Activated naive CD4-positive, alpha-beta T cell (primary cell): ENCODE measurements at places on chromosomes 3 and 15.

- no peak for DNase-seq
Measured at GRCh38 chr3:61464518-61465140, 96.7 kb upstream of the PTPRG start.

- no peak for DNase-seq
Measured at GRCh38 chr3:37236024-37236423, 61.6 kb upstream of the LRRFIP2 start.

DNA sequence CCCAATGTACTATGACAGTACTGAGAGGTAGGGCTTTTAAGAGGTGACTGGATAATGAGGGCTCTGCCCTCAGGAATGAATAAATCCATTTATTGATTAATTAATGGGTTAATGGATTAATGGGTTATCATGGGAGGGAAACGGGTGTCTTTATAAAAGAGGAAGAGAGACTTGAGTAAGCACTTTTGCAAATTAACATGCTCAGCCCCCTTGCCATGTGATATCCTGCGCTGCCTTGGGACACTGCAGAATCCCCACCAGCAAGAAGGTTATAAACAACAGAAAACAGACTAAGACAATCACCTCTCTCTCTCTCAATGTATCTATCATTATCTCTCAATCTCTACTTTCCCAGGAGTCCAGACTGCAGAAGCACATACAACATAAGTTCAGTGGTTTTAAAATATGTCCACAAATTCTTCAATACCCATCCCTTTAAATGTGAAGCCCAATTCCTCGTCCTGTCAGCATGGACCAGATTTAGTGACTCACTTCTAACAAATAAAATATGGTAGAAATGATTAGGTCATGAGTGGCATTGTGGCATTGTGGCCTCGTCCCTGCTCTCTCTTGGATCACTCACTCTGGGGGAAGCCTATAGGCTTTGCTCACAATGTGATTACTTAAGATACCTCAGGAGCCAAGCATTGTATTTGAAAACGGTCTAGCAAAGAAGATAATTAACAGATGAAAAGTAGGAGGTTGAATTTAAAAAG is 40.0 kb upstream of the IL12A start:
- DNase-seq, result no peak

GRCh38 chr3:170813266-170813665 is 56.7 kb downstream of the RPL22L1 start:
- no peak for DNase-seq

DNA sequence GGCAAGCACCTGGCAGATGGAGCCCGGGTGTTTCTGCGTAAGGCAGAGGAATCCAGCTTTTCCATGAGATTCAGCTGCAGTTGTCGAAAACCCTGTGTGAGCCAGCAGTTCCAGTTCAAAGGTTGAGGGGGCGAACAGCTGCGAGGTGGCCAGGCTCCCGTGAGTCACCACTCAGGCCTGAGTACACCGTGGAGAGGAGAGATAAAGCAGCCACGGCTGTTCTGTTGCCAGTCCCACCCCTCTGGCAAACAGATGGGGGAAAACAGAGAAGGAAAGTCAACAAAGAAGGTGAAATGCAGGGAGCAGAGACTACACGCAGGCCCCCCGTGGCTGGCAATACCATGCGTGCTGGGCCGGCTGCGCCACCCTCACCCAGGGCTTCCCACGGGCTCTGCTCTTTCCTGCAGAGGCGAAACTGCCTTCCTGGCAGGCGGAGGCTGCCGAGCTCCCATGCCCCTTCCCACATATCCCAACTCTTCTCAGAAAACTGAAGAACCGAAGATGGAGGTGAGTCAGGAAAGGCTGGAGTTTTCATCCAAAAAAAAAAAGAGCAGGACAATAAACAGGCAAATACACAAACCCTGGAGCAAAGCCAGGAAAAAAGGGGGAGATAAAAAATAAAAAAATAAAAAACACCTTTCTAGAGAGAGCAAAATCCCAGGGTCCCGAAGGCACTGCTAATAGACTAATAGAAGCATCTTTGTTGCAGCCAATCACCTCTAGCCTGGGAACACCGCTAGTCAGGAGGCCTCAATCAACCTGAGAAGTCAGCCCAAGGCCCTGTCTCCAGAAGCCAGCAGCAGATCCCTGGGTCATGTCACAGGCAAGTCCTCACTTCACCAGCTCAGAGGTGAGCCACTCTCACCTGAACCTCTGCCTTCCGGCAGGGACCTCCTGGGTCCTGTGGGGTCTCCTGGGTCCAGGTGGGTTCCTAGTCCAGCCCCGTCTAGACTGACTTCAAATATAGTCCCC is 37.7 kb downstream of the FAM174B start:
- DNase-seq, result no peak

- DNase-seq, result no peak
Measured at GRCh38 chr3:46097691-46098241, 70.5 kb upstream of the XCR1 start.

DNA sequence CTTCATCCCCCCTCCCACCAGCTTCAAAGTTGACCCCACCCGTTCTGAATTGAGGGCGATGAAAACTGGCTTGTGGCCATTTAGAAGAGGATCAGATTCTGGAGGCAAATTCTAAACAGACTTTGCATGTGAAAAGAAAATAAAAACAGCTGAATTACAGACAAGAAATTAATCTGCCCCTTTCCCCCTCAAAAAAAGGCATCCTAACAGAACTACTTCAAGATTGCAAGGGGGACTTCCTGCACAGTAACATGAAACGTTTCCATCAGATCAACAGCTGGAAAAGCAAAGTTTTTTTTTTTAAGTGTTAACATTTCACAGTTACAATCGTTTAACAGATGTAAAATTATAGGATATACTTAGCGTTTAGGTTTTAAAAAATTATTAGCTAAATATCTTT is 229.3 kb downstream of the RORA start:
- DNase-seq, result no peak

- DNase-seq, result no peak
Measured at GRCh38 chr3:184230081-184230602, 757 bp downstream of the VWA5B2 start.

GRCh38 chr3:51830345-51830744 is 31.1 kb upstream of the IQCF2 start:
- no peak for DNase-seq

DNA sequence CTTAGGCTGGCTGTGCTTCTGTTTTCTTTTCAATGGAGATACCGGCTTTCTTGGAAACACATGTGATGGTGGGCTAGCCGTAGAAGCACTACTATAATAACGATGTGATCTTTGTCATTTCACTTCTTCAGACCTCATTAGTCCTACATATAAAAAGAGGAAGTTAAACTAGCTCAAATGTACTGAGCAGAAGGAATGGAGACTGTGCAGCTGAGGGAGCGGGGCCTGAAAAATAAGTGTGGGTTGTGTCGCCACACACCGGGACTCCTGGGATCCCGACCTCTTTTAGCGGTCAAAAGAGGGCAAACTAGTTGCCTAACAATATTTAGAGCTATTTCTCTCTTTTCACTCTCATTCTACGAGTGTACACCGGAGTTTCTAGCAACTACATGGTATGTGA is 1.0 kb upstream of the RNF7 start:
- no peak for DNase-seq

DNA sequence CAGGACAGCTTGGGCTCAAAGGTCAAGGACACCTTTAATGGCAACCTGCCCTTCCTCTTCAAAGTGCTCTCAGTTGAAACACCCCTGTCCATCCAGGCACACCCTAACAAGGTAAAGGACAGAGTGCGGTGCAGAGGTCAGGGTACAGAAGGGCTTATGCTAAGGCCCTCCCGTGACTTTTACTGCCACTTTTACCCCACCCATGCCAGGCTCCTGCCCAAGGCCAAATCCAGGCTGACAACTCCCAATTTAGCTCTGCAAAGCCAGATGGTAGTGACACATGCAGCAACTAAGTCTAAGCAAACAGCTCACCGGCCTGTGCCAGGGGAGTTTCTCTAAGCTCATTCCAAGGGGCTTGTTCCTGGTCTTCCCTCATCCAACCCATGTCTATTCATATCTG is 1.6 kb downstream of the MPI start:
- no peak for DNase-seq

- no peak for DNase-seq
Measured at GRCh38 chr3:159951540-159951939, 37.1 kb upstream of the IL12A start.

DNA sequence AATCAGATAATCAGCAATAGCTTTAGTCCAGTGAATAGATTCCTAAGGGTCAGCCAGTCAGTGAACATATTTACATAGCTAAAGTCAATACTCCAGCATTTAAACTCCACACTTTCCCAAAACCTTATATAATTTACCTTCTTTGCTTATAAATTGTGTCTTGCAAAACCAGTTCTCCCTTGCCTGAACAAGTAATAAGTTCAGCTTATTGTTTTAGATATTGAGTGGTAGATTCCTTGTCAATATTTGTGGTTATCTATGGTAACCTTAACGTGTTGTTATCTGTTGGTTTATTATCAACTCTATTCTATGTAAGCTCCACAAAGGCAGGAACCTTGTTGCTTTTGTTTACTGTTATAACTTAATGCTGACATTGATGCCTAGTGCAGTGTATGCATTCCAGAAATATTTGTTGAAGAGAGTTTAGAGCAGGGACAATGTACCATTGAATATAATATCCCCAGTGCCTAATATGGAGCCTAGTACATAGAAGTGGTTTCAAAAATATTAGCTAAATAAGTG is 24.0 kb downstream of the PLSCR5 start:
- DNase-seq, result no peak

DNA sequence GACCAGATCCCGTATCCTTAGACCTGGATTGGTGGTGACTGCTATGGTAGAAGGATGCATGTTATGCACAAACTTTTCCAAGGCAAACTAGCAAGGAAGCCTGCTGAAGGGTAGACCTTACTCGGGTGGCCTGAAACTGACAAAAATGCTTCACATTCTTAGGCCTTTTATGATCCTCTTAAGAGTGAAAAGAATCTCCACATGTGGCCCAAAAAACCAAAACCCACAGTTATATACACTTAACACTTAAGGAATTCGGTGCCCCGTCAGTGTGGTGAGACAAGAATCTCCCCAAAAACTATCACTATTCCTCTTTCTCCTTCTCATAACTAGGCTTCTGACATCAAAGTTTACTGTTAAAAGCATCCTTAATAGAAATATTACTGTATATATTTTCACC is 130.1 kb upstream of the SOX2 start:
- no peak for DNase-seq

- no peak for DNase-seq
Measured at GRCh38 chr3:45677033-45677446, 12.2 kb upstream of the SACM1L start.

GRCh38 chr15:77140220-77140619 is 69.3 kb upstream of the TSPAN3 start:
- DNase-seq, result no peak

GRCh38 chr3:129502641-129503408 is 25.6 kb upstream of the RHO start:
- DNase-seq, result no peak

- DNase-seq, result no peak
Measured at GRCh38 chr3:60140160-60140559, 1090.3 kb upstream of the CFAP20DC start.

- no peak for DNase-seq
Measured at GRCh38 chr3:14510838-14511622, 29.1 kb downstream of the GRIP2 start.

DNA sequence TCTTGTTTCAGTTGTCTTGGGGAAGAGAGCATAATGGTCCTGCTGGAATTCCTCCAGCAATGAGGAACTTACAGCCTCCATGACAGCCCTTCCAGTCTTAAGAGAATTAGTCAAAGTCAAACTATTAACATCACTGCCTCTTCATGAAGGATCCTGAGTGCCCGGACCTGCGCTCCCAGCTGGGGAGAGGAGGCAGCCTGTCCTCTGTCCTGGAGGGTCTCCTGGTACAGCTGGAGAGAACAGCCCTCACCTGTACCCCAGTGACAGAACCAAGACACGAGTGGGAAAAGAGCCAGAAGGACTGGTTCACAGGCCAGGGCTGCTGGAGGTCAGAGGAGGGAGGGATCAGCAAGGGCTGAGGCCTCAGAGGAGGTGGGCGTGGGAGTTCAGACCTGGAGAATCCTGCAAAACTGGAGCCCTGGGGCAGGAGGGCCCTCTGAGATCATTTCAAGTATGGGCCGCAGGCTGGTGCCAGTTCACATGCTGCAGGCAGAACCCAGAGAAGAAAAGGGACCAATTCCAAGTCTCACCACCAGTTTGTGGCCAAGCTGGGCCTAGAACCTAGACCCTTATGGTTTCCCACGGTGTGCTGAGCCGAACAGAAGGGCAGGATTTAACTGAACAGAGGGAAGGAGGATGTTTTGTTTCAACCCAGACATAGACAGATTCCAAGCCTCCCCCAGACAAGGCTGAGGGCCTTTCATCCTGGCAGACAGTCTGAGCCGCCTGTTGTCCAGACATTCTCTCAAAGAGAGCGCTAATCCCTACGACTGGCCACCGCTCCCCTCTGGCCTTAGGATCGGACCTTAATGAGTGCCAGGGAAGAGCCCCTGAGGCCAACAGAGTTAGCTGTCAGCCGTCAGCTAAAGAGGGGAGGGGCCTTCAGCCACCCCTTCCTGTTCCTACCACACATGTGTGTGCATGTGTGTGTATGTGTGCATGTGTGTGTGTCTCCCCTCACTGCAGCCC is 18.2 kb downstream of the LOXL1 start:
- no peak for DNase-seq

GRCh38 chr3:14142567-14143270 is 17.9 kb downstream of the TMEM43 start:
- DNase-seq, result no peak

DNA sequence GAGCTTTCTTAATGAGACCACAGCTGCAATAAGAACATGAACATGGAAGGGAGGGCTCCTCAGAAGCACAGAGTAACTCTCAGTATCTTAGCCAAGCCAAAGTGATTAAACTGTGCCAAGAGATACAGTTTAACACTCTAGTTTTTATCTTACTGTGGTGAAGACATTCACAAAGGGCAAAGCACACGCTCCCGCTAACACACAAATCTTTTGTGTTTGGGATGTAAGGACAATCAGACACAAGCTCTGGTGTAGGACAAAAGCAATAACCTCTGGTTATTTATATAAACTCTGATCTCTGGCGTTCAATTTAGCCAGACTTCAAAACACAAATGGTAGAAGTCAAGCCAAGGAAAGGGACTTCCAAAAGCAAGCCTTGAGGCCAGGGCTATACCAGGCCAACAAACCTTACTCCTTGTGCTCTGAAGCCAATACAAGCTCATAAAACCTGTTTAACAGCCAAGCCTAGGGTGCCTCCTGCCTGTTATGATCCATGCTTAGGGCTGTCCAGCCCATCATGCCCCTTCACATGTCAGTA is 27.8 kb downstream of the DPH3 start:
- DNase-seq, result no peak

GRCh38 chr15:62624547-62625378 is 417.8 kb upstream of the TPM1 start:
- DNase-seq, result no peak

GRCh38 chr3:65402597-65402996 is 636.1 kb downstream of the MAGI1 start:
- no peak for DNase-seq
